Stimulated activated CD4-positive, alpha-beta T cell treated with anti-CD3 and anti-CD28 coated beads, Interleukin-4, amount 100 ng/mL, for 1 hour (primary cell): ENCODE measurements at places on chromosomes 6 and 20.

GRCh38 chr20:24795436-24795835 lies 153.6 kb upstream of the CST7 start:
- no peak for DNase-seq

DNA sequence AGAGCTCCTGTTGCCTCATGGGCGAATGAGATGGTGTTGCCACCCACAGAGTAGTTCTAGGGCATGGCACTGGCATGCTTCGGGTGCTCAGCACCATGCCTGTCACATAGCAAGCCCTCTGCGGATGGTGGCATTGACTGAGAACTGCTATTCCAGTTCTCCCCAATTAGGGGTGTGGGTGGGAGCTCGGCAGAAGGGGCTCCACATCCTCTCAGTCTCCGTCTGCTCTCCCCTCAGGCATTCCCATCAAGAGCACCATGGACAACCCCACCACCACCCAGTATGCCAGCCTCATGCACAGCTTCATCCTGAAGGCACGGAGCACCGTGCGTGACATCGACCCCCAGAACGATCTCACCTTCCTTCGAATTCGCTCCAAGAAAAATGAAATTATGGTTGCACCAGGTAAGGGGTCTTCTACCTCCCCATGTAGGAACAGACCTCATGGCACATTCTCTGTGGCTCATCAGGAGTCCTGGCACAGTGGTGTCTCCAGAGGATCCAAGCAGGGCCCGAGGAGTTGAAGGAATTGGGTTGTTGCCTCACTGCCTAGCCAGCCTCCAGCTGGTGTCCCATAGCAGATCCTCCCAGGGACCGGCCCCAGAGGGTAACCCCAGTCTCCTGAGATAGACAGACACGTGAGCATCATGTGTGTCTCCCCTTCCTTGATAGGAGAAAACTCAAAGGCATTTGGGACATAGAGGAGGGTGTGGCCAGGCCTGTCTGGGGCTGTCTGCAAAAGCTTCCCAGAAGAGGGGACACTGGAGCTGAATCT lies 18.4 kb downstream of the DYNLRB1 start:
- DNase-seq: no peak

GRCh38 chr20:10023911-10024310 lies 10.9 kb upstream of the ANKEF1 start:
- DNase-seq: no peak

- no peak for DNase-seq
These were observed 255.0 kb downstream of the DLL1 start for GRCh38 chr6:170035901-170036304.

- no peak for DNase-seq
These were observed 110.3 kb downstream of the CARMIL1 start for GRCh38 chr6:25389471-25389870.

DNA sequence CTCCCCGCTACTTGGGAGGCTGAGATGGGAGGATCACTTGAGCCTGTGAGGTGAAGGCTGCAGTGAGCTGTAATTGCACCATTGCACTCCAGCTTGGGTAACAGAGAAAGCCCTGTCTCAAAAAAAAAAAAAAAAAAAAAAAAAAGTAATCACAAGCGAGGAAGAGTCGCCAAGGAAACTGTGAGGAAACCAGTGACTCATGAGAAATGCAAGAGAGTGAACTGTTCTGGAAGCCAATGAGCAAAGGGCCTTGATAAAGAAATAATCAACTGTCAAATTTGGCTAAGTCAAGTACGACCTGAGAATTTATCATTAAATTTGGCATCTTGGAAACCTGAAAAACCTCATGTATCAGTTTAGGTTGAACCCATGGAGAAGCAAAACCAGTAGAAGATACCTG lies 16.1 kb upstream of the LAMP5 start:
- no peak for DNase-seq

DNA sequence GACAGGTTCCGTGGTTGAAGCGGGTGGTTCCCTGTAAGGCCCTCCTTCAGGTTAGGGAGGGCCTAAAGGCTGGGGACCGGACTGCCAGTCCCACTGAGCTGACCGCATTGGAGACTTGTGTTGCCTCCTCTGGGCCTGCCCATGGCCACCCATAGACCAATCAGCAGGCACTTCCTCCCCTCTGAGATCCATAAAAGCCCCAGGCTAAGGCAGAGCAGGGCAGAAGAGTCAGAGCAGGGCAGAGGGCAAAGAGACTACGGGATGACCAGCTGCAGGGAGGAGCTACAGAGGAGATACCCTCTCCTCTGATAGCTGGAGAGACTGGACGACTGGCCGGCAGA lies 537.4 kb downstream of the TENT5A start:
- no peak for DNase-seq

DNA sequence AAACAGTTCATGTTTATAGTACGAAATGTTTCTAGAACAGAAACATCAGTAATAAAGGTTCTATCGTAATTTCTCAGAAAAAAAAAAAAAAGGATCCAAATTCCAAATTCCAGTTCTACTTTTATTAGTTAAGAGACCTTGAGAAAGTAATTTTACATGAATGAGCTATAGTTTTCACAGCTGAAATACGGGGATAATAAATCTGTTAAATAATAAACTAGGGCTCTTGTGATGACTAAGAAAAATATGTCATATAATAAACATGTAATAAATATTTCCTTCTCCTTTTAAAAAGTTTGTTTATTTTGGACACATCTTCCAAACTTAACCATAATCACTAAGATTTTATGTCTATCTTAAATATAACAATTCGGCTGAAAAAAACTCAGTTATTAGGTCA lies 17.8 kb downstream of the RARS2 start:
- no peak for DNase-seq

GRCh38 chr20:49694450-49695071 lies 19.1 kb downstream of the B4GALT5 start:
- no peak for DNase-seq

DNA sequence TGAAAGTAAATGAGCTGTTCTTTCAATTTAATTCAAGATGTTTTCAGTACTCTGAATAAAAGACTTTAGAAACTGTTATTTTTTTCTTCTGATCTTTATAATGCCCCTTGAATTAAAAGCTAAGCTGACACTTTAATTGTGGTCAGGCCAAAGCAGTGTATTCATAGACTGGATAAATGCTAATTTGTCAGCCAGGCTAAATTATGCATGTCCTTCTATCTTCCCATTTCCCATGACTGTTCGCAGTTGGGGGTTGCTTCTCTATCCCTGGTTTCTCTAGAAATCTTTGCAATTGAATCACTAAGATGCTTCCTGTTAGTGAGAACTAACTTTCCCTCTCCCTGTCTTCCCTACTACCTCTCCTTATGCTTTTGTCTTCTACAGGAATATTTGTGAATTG lies 396.2 kb downstream of the RFPL4B start:
- no peak for DNase-seq

DNA sequence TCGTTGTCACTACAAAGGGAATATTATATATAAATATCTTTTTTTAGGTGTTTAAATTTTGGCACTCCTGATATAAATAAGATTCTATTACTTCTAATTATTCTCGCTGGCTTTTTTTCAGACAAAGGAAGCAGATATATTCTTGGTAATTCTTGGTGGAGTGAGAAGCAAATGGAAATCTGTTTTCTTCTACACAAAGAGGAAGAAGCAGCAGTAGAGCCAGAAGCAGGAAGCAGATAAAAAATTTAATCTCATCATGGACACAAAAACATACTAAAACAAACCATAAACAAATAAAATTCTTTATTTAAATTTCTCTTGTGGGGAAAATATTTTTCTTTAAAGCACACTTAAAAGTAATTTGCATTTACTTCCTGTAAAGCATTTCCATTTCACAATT lies 3.7 kb upstream of the KIAA0319 start:
- DNase-seq: no peak

- DNase-seq: no peak
These were observed 97.4 kb downstream of the PHACTR1 start for GRCh38 chr6:12814015-12814414.
